ENCODE measurements at places on chromosomes 3 and 15.

- no peak for DNase-seq
Measured at GRCh38 chr15:43208052-43209002, 12.5 kb downstream of the EPB42 start.

DNA sequence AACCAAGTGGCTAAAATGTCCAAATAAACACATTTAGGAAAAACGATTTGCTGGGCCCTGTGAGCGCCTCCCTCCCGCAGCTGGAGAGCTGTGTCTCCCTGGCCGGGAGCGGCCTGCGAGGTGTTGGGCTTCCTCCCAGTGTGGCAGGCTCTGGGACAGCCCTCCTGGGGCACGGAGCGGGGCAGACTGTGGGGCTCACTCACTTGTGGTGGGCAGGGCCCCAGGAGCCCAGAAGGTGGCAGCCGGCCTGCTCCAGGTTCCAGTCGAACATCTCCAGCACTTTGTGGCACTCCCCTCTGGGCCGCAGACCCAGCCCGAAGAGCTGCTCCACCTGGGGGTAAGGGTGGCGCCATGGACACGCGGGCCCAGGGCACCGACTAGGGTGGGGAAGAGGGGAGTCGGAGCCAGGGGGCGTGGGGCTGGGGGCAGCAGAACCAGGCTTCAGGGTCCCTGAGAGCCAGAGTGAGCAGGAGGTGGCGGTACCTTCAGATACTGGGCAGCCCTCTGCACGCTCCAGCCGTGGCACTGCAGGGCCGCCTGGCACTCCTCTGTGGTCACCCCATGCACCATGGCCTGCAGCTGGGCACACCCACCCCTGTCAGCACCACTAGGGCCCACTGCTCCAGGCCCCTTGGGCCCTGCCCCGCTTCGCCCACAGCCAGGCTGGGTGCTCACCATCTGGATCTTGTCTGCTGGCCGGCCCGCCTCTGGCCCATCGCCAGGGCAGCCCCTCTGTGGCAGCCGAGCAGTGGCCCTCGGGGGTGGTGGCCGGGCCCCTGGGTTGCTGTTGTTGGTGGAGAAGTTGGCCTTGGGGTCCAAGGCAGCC is 41.5 kb downstream of the TNK2 start:
- DNase-seq = no peak

- no peak for DNase-seq
Measured at GRCh38 chr3:39021029-39021428, 30.7 kb downstream of the SCN11A start.

GRCh38 chr3:37072892-37073291 is 79.6 kb downstream of the MLH1 start:
- DNase-seq = no peak

DNA sequence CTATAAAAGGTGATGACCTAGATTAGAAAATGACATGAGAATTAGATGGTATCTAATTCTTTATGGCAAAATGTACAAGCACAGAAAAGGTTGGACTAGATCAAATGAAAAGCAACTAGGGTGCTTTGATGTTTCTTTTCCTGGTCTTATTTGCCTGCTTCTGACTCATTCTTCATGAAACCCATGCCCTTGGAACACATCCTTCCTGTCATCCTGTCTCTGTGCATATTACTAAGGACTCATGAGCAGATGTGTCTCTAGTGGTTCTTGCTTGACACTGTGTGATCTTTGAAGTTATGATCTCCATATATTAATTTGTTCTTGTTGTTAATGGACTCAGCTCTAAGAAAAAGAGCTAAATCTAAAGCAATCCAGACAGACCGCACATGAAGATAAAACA is 314.0 kb downstream of the ERC2 start:
- no peak for DNase-seq

DNA sequence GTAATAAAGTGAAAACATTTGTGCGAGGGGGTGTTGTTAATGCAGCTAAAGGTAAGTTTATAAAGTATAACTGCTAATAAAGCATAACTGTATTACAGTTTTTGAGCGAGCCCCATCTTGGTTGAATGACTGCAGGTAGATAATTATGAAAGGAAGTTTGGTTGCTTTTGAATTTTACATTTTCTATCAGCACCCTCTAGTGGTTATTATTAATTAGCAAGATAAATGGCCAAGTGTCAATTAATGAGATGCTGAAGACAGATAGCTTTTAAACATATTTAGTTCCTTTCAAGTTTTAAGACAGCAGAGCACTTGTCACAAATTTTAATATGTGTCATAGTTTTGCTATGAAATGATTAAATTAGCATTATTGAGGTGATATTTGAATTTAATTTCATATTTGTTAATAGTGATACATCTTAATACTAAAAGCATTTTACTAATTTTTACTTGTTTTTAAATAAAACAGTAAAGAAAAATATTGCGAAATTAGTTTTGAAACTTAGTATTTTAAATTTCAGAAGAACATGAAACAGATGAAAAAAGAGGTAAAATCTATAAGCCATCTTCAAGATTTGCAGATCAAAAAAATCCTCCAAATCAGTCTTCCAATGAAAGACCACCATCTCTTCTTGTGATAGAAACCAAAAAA is 15.1 kb downstream of the U2SURP start:
- peak; percentile 29 for DNase-seq

- no peak for DNase-seq
Measured at GRCh38 chr3:102736288-102736974, 301.6 kb downstream of the ZPLD1 start.

GRCh38 chr3:53795176-53795575 is 51.0 kb downstream of the CHDH start:
- no peak for DNase-seq

- DNase-seq = no peak
Measured at GRCh38 chr3:89414270-89414669, 306.8 kb downstream of the EPHA3 start.

- DNase-seq = no peak
Measured at GRCh38 chr3:48430708-48431101, 819 bp upstream of the PLXNB1 start.

GRCh38 chr3:186989429-186989828 is 59.1 kb downstream of the ST6GAL1 start:
- DNase-seq = no peak

DNA sequence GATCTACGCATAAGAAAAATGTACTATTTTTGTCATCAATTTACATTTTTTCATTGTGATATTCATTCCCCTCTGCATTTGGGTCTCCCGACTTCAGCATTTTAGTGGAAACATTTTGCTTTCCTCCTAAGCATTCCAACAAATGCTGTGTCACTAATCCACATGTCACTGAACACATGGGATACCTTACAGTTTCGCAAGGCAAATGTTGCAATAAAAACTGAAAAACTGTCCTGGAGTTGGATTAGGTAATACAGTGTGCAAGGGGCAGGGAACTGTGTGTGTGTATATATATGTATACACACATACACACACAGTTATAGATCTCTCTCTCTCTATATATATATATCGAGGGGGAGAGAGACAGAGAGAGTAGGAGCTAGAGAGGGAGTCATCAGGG is 632.2 kb downstream of the MAGI1 start:
- no peak for DNase-seq

DNA sequence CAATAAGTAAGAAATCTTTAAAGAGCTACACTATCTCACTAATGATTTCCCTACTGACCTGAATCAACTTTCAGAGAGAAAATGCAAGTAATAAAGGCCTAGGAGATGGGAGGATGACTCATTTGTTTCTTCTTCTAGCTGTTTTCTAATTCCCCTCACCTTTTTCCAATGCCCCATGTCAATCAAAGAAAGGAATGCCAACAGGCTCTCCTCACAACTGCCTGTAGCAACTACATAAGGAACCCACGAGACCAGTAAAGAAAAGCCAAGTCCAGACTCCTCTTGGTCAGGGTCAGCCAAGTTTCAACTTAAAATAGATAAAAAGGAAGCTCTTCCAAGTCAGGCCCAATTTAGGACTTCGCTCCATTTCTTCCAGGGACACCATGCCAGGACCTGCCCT is 201.9 kb downstream of the TNIK start:
- DNase-seq = no peak

GRCh38 chr15:66945842-66946241 is 119.6 kb upstream of the SMAD3 start:
- DNase-seq = no peak

Measured in kidney capillary endothelial cell (primary cell).